ENCODE measurements at places on chromosomes 16 and 17.

DNA sequence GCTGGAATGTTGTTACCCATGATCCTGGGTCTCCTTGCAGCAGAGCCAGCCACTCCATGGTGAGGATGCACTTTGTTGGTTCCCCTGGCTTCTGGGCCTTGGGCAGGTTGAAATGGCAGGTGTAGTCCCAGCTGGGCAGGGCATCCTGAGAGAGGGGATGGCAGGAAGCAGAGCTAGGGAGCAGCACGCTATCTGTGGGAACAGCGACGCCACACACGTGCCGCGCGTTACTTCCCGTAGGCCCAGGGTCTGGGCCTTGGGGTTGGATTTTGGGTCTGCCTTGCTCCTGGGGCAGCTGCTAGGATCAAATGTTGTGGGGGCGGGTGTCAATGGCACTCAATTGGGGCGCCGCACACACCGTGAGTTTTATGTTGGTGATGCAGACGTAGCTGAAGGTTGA, 368.0 kb downstream of the CPPED1 start:
- no peak for DNase-seq

DNA sequence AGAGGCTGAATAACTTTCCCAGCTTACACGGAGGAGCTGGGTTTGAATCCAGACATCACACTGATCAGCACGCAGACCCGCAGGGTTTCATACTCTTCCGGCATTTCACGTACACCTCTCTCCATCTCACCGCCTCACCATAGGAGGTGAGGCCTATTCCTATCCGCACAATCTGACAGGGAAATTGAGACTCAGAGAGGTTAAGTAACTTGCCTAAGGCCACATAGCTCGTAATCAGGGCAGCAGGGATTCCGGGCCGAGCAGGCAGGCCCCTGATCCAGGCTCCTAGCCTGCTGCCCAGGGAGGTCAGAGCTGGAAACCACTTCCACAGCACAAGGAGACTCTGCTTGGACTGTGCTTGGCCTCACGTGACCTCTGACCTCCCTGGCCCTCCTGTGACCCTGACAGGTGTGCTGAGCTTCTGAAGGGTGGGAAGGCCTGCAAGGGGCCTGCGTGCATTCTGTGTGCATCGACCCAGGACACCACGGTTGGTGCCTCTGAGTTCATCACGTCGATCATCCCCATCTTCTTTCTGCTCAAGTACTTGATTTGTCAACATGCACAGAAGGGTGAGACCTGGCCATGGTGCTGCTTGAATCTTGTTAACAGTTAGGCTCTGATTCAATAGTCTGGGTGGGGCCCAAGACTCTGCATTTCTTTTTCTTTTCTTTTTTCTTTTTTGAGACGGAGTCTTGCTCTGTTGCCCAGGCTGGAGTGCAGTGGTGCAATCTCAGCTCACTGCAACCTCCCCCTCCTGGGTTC, 4.7 kb downstream of the CEP295NL start:
- DNase-seq = no peak

- DNase-seq = peak; percentile 53
Observed at GRCh38 chr17:59832883-59833379, 59.8 kb downstream of the TUBD1 start.

- DNase-seq = peak; percentile 29
Observed at GRCh38 chr17:31226373-31226772, 70.7 kb downstream of the OMG start.

- DNase-seq = no peak
Observed at GRCh38 chr16:11890231-11890965, 25.4 kb downstream of the GSPT1 start.

DNA sequence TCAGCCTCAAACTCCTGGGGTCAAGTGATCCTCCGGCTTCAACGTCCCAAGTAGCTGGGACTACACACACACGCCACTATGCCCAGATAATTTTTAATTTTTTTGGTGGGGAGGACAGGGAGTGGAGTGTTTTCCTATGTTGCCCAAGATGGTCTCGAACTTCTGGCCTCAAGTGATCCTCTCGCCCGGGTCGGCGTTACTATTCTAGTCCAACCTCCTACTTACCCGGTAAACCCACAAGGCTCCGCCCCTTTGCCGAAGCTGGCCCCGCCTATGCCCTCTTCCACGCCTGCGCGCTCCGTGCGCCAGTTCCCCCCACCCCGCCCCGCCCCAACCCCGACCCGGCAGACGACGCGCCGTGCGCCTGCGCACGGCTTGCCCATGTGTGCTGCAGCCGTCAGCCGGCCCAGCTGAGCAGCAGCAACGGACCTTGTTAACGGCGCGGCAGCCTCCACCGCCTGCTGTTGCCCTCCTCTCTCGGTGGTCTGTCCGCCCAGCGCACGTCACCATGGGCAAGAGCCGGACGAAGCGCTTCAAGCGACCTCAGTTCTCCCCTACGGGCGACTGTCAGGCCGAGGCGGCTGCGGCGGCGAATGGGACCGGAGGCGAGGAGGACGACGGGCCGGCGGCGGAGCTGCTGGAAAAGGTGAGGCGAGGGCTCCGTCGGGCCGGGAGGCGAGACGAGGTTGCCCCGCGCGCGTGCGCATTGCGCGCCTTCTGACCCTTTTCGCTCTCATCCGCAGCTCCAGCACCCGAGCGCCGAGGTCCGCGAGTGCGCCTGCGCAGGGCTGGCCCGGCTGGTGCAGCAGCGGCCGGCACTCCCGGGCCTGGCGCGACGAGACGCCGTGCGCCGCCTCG, at the start of gene HEATR3:
HEATR3 (plus strand) TSS at position 347 of the 858 bp plus-strand sequence; CDS start at position 509, 162 bp downstream.
- peak; percentile 97 for DNase-seq

GRCh38 chr17:50352693-50353599, 7.0 kb downstream of the XYLT2 start:
- DNase-seq = no peak

DNA sequence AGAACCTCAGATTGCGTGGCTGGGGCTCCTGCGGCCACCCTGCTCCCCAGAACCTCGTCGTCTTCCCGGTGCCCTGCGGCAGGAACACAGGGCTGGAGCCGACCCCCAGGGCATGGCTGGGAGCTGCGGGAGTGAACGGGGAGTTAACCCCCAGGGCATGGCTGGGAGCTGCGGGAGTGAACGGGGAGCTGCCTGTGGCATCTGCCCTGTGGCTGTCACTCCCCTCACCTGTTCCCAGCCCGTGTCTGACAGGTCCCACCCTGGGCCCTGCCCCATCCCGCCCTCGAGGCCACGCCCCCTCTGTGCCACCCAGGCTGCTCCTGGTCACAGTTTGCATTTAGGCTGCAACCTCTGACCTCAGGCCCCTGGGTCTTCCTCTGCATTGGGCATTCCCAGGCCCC, 39.4 kb upstream of the ACSF3 start:
- DNase-seq = no peak

GRCh38 chr16:78843978-78844377, 744.5 kb downstream of the WWOX start:
- DNase-seq = no peak

- no peak for DNase-seq
Observed at GRCh38 chr17:57963149-57963511, 7.9 kb upstream of the CUEDC1 start.

DNA sequence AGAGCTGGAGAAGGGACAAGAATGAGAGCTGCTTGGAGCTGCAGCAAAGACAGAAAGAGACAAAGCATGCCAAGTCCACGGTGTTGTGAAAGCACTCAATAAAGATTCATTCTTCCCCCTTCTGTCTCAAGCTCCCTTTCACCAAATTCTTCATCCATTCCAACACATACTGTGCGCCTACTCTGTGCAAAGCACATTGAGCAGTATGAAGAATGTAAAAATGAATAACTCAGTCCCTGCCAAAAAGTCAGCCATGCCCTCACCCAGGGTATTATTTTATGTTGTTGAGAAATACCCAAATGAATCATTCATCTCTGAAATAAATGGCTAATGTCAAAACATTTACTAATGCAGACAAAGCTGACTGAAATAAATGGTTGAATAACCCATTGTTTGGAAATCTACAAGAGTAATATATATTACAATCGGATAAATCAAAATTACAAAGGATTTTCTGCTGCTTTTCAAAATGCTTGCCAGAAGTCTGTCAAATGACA, 282.9 kb upstream of the IRX5 start:
- no peak for DNase-seq

- DNase-seq = no peak
Observed at GRCh38 chr17:81578561-81579225, 26.5 kb upstream of the FAAP100 start.

GRCh38 chr16:85750146-85750826, 610 bp downstream of the C16orf74 start:
- no peak for DNase-seq

DNA sequence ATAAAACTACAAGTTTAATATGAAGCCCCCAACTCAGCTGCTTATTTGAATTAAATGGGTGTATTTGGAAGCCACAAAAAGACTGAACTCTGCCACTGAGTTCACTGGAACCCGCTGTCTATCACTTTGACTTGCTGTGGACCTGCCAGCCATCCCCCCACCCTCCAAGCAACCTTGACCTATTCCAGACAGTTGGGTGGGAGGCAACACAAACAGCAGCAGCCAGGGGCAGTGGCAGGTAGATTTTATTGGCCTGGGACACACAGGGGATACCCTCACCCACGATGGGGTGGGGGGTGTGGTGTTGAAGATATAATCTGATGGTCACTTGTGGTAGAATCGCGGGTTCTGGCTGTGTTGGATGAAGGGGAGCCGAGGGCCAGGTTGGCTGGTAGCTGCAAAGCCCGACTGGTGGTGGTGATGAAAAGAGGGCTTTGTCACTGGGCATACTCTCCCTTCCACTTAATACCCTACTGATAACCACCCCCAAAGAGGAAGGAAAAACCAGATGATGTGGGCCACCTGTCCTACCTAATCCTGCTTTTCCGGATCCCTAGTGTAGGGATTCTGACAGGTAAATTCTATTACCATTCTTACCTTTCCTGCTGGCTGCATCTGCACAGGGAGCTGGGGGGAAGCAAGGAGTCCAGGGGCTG, 2.6 kb downstream of the GPS2 start:
- no peak for DNase-seq

DNA sequence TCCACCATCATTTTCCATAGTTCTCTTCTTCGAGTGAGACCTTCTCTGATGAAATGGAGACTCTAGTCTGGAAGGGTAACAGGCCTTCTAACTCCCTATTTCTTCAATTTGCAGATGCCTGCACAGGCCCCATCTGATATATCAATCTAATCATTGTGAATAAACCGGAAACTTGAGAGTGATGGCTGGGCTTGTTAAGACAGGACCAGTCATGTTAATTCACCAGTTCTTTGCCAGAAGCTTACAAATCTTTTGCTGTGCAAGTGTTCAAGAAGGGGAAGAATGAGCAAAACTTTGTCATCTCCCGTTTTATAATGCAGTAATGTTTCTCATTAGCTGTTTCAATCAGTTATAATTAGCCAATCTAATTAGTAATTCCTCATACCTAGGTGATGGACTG, 1561.3 kb upstream of the GOT2 start:
- DNase-seq = no peak

DNA sequence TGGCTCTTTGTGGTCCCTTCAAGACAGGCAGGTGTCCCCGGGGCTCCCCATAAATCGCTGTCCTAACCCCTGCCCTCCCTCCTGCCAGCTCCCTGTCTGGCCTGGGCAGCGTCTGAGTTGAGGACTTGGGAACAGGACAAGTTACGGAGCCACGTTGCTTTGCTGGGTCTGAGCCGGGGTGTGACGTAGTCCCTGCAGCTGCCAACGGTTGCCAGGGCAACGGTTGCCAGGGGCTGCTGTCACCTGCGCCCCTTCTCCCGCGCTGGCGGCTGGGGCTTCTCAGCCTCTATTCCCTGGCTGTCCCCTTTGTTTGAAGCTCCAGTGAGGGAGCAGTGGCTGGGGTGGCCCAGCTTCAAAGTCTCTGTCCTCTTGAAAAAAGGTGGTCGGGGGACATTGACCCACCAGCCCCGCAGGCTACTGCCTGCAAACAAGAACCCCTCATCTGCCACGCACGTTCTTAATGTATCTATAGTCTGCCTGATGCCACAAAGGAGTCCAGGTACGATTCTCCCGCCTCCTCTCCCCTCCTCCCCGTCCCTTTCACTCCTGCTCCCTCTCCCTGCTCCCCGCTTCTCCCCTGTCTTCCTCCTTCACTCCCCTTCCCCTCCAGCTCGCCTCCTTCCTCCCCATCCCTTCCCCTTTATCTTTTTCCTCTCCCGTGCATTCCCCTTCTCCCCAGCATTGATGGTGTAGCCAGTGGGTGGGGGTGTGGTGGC, 10.9 kb downstream of the ADGRG1 start:
- no peak for DNase-seq

- peak; percentile 96 for DNase-seq
Observed at GRCh38 chr17:67366193-67367157, at the start of gene PSMD12. PSMD12 (minus strand) TSS chr17:67366577; CDS start chr17:67366519, 58 bp downstream.

DNA sequence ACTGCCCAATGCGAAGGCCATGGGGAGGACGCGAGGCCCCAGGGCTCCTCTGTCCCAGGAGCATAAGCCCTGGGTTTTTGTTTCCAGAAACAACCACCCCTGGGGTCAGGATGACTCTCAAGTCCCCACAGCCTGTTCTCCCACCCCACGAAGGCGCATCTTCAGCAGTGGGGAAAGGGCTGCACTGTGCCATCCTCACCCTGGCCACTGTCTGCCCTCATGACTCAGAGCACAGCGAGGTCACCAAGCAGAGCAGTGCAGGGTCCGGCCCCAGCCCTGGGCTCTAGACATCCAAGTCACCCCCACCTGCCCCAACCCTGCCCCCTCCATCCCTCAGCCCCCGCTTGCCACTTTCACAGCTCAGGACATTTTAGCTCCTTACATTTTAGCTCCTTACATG, 22.7 kb upstream of the KSR1 start:
- DNase-seq = no peak

DNA sequence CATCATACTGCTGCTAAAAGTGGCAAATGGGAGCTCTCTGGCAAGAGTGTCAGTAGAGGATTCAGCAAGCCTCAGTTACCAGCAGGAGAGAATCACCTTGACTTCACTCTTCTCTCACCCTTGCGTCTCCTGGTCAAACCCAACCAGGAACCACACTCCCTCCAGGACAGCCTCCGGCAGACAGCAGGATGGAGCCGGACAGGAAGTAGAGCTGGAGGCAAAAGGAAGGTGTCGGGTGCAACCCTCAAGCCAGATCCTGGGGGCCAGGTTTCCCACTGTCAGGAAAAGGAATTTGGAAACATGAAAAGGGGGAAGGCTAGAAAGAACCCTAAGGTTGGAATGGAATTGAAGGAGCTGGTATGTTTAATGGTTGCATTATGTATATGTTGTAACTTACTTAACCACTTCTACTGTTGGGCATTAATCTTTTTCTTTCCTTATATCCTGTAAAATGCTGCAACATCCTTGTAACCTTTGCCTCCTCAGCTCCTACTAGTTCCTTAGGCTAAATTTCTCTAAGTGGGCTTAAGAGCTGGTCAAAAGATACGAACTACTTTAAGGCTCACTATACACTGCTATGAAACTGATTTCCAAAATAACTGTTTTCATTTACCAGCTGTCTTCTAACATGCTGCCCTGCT, 40.3 kb downstream of the CYTH1 start:
- DNase-seq = no peak

All from activated CD4-positive, alpha-beta T cell treated with anti-CD3 and anti-CD28 coated beads, Interleukin-2, Interleukin-6, amounts not matched to agents 100 ng/mL and 50 ng/mL, durations not matched to agents 16 hours and 8 hours (primary cell).